Bladder microvascular endothelial cell (primary cell): ENCODE measurements at places on chromosomes 2 and 18. TPM values are rescaled to one million over a fixed set of nuclear protein-coding genes. Genes with fewer than 3 reads are reported as not detected.

KCNS3 gene
- total RNA-seq: 0.31 and 0.65 TPM in 2 replicates

ABCB11 gene
- total RNA-seq: under 0.01 TPM in 2 replicates

GALNT3 gene
- total RNA-seq: 0.49 TPM in 1 of 2 replicates, not detected in the other

AFG3L2 gene
- total RNA-seq: 25.6 and 39.6 TPM in 2 replicates

MATN3 gene
- total RNA-seq: 1.0 and 1.9 TPM in 2 replicates
